Cardiac septum (tissue), 1 donor: ENCODE measurements at places on chromosomes 6 and 20.

- no peak for DNase-seq
These were observed 56.7 kb downstream of the TRIM38 start for GRCh38 chr6:26019261-26019830.

GRCh38 chr6:130159956-130160355 lies 62.8 kb downstream of the SAMD3 start:
- no peak for DNase-seq

DNA sequence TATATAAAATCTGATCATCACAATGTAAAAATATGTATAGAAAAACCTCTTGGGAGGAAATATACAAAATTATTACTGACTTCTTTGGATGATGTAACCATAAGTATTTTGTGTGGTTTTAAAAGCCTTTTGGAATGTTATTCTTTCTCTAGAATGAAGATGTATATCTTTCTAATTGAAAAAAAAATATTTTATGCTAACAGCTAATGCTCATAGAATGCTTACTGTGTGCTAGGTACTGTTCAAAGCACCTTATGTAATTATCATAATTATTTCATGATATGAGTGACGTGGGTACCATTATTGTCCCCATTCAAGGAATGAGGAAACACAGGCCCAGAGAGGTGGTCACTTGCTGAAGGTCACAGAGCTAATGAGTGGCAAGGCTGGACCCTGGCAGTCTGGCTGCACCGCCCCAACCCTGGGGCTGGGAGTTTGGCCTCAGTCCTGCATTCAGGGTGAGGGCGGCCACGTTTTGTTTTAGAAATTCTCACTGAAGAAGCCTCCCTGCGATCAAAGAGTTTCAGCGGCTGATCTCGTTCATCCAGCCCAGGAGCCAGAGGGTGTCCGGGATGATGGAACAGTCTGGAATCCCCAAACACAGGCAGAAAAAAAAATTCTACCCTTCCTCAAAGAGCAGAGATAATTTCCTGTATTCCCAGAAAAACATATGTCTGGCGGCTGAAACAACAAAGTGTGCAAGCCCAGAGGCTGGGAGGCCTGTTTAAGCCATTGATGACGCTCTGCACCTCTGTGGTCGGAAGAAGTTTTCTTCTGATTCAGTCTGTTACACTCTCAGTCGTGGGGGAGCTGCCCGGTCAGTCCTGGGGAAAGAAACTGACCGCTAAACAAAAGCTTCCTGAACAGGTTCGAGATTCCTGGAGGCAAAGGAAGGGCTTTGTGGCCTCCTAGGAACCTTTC lies 37.3 kb downstream of the TFEB start:
- no peak for DNase-seq

GRCh38 chr20:32709632-32710121 lies 33.6 kb downstream of the COMMD7 start:
- no peak for DNase-seq

- no peak for DNase-seq
These were observed 19.2 kb downstream of the ASIP start for GRCh38 chr20:34260208-34260942.

- no peak for DNase-seq
These were observed 90.2 kb upstream of the TOX2 start for GRCh38 chr20:43824309-43825050.

DNA sequence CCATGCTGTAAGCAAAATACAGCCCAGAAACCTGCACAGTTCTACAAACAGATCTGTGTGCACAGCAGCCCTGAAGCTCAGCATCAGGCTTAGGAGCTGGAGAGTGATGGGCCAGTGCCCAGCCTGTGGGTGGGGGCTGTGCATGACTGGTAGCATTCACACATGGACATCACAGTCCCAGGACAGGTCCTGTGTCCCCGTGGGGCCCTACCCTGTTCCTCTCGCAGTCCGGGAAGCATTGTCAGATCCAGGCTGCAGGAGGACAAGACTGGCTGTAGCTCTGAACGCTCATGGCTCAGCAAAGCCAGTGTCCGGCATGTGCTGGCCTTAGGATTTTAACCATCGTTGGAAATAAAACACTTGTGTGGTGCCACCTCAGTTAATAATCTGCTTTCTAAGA lies 234.1 kb downstream of the CDH4 start:
- DNase-seq, result peak; percentile 44

GRCh38 chr20:63044605-63045004 lies 37.8 kb upstream of the BHLHE23 start:
- DNase-seq, result no peak

GRCh38 chr6:102039441-102039840 lies 645.9 kb downstream of the GRIK2 start:
- DNase-seq, result no peak
